ENCODE measurements at places on chromosomes 3 and 15. TPM values are rescaled to one million over a fixed set of nuclear protein-coding genes. Genes with fewer than 3 reads are reported as not detected.

DNA sequence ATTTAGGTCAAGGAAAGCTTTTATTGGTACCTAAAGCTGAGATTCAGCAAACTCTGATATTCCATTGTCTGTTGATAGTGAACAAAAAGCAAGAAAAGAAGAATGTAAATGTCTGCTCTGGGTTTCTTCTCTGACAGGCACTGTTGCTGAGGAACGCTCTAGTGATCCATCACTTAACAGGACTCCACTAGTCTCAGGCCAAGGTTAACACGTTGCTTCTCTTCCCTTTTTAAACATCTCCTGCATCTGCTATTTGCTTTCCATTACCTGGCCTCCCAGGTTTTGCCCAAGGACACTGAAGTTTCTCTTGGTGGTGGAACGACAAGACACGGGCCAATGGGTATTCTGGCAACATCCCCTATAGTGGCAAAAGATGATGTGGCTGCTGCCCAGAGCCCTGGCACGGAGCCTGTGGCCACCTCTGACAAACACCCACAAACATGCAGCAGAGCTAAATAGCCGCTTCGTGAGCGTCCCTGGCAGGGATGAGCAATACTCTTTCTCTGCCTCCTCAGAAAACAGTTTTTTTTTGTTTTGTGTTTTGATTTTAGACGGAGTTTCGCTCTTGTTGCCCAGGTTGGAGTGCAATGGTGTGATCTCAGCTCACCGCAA, 97.8 kb upstream of the AKAP13 start:
- peak; percentile 94 for DNase-seq

DNA sequence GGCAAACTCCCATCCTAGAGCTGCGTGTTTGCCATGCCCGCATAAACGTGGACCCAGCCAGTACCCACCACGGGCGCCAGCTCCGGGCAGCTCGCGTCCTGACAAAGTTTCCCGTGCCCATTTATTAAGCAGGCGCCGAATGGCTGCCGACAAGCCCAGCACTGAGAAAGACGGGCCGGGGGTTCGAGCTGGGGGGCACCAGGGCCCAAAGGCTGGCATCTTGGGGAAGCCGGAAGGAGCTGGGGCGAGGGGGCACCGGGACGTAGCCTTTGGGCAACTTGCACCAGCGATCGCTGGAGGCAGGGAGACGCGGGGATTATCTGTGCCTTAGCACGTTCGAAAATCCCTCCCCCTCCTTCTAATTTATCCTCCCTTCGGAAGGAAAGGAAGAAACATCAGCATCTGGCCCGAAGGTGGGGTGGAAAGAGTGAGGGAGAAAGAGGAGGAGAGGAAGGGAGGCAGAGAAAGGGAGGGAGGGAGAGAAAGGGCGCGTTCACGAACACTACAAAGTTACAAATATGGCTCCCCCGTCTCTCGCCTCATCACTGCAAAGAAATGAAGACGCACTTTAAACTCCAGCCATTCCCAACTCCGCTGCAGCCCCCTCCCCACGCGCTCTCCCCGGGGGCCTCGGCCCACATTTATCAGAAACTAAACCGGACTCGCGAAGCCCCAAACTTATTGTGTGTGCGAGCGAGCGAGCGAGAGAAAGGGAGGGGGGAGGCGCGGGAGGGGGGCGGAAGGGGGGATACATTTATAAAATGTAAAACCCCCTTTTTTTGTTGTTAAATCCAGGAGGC, 1.0 kb downstream of the ANP32A start:
- DNase-seq = peak; percentile 73

GRCh38 chr3:21417991-21418390, 333.0 kb downstream of the ZNF385D start:
- DNase-seq = peak; percentile 66

Gene CAPN3
- 2.2 TPM for polyA plus RNA-seq

DNA sequence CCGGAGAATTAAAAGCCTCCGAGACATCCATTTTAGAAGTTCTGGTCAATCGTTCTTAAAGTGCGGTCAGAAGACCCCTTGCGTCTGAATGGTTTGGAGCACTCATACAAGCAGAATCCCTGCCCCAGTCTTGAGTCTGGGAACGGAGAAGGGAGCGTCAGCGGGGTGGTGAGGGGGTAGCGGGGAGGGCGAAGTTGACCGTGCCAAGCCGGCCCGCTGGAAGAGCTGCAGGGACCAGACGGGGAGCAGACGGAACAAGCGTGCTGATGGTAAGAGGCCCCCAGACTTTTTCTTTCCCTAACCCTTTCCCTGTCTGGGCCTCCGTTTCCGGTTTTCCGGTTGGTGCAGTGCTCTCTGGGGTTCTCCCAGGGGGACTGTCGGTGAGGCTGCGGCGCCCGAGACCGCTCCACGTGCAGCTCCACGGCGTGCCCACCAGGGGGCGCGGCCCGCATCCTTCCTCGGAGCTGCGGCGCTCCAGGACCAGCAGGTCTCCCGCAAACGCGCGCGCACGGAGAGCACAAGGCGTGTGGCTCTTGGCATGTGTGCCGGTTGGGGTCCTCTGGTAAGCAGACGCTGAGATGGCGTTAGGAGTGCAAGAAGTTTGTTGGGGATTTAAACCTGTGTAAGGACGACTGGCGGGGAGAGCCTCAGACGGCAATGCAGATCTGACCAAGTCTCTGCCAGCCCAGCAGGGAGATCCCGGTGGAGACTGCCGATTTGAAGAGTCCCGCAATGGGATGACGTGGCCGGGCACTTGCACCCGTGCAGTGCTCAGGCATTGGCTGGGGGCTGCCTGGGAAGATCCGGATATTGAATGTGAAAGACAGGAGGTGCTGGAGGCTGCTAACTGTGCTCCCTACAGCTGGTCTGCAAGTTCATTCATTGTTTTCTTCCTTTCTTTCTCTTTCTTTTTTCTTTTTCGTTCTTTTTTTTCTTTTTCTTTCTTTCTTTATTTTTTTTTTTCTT, 19.2 kb upstream of the CORO2B start:
- DNase-seq = peak; percentile 89

- DNase-seq = no peak
Observed at GRCh38 chr3:123347691-123348264, 101.1 kb downstream of the ADCY5 start.

Gene CRYBG3
- polyA plus RNA-seq = 4.3 TPM
